Fibroblast of upper back skin (primary cell): ENCODE measurements at places on chromosomes 11 and 22.

DNA sequence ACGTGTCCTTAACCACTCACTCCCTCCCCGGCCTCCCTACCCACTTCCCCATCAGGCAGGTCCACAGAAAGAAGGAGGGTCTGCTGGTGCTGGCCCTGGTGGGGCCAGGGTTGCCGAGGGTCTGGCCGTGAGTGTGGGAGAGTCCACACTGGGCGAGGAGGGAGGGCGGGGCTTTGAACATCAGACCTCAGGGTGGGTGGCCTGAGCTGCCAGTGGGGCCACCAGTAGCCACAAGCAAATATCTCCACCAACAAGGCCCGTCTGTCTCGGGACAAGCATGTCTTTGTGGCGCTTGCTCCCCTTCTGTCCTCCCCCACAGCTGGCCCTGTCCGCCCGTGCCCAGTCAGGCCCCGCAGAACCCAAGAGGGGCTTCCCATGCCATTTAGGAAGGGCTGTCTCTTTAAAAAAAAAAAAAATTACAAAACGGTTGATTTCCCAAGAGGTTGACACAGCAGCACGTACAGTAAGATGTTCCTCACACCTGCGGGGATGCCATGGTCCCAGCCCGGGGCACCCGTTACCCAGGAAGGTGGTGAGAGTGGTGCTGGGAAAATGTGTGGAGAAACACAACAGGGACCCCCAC lies 17.7 kb upstream of the TALDO1 start:
- no peak for DNase-seq

DNA sequence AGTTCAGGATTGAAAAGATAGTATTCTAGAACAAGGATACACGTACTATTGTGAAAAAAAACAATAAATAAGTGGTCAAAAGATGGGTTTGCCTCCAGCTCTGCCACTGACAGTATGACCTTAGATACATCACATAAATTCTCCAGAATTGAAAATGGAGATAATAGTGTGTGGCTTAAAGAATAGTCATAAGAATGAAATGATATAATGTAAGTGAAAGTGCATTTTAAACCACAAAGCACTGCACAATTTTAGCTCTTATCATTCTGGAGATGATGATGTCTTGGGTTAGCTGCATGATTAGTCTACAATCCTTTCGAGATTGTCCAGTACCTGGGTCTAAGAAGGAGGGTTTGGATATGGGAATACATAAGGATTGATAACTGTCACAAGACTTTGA lies 21.9 kb upstream of the CEP295 start:
- no peak for DNase-seq

- DNase-seq: peak; percentile 8
Observed at GRCh38 chr11:32002311-32002710, 88.6 kb upstream of the RCN1 start.

DNA sequence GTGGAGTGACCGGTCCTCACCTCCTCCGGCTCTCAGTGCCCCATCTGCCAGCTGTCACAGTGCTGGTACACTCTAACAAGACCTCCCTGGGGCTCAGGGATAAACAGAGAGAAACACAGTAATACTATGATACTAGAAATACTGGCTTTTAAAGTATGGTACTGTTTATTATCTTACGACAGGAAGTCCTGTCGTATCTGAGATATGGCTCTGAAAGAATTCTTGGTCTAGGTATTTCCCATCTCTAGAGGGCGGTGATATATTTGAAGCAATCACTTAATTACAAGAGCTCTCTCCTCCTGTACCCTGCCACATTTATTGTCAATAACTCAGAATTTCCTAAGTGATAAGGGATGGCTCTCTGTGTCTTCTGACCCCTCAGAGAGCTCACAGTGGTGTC lies 119.1 kb downstream of the RRM1 start:
- no peak for DNase-seq

- no peak for DNase-seq
Observed at GRCh38 chr11:1675536-1676228, 21.3 kb upstream of the KRTAP5-6 start.

GRCh38 chr11:117299351-117300282 lies 8.5 kb downstream of the BACE1-AS start:
- DNase-seq: no peak

- DNase-seq: no peak
Observed at GRCh38 chr22:34099278-34099677, 179.0 kb upstream of the LARGE1 start.
